ENCODE measurements at places on chromosomes 3 and 15.

- no peak for DNase-seq
Observed at GRCh38 chr3:58151637-58152036, 59.1 kb downstream of the DNASE1L3 start.

- no peak for DNase-seq
Observed at GRCh38 chr3:119125742-119126504, 20.0 kb upstream of the TEX55 start.

- DNase-seq = no peak
Observed at GRCh38 chr15:38398134-38398533, 55.8 kb upstream of the FAM98B start.

GRCh38 chr3:45639044-45639392 is 44.5 kb downstream of the LIMD1 start:
- no peak for DNase-seq

DNA sequence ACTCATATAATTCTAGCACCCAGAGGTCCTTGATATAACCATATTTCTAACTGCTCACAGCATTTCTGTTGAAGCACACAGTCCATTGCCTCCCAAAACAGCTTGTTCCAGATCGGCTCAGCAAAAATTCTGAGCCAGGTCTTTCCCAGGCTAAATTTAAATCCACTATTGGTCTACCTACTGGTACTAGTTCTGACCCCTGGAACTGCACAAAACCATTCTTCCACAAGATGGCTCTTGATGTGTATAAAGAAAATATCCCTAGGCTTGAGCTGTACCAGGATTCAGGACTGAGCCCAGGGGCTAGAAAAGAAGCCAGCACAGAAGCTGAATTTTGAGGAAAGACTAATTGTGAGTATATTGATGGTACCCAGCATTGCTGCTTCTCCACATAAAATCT is 75.4 kb upstream of the ABHD17C start:
- DNase-seq = no peak

GRCh38 chr15:38814891-38815290 is 250.3 kb upstream of the RASGRP1 start:
- no peak for DNase-seq

DNA sequence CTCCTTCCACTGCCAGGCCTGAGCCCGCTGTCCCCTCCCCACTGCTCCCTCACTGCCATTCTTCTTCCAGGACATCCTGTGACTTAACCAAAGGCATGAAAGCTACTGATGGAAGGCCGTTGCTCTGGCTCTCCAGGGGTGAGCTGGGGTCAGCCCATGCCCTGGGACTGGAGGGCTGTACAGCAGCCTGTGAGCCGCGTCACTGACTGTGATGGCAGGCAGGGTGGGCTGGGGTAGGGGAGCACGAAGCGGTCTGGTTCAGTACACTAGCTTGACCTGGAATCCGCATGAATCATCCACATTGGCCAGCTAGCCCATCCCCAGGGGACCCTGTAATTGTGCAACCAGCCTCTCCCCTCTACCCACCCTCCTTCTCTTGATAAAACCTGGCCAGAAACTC is 30.8 kb downstream of the CORO2B start:
- DNase-seq = no peak

DNA sequence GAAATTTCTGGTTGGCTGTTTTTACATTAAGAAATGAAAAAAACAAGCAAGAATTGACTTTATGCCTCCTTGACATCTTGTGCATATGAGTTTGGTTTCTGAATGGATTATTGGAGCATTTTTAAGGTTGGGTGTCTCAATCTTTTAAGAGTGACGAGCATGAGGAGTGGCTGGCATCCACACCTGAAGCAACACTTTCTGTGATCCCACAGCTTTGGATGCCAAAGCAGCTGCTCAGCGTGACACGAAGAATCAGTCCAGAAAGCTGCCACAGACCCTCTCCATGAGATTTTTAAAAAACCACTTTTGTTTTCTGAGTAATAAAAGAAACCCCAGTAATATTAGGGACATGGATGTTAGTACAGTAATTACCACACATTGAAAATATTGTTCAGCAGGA is 154.5 kb downstream of the KLF13 start:
- DNase-seq = no peak

- DNase-seq = no peak
Observed at GRCh38 chr3:29373131-29373680, 92.3 kb downstream of the RBMS3 start.

DNA sequence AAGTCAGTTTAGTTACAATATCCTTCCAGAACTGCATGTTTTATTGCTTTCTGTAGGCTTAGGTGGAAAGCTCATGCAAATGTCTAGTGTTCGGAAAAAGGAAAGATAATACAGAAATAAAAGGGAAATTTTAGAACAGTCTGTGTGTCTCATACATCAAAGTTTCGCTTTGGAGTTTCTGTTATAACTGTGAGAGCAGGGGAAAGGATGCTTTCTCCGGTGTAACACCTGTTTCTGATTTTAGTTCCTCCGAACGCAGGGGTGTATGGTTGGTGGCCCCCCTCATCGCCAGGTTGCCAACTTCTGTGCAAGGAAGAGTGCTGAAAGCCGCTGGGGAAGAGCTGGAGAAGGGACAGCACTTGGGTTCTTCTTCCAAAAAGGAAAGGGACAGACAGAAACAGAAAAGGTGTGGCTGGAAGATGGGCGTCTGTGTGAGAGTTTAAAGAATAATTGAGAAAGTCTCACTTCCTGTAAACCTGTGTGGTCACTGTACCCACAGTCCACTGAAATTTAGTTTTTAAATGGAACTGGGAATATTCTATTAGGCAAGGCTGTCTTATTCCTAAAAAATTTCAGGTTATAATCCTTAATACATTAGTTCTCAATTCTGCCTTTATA is 6.7 kb downstream of the P2RY12 start:
- no peak for DNase-seq

- DNase-seq = no peak
Observed at GRCh38 chr3:20752416-20752815, 566.4 kb upstream of the SGO1 start.

GRCh38 chr15:85289677-85290365 is 90.6 kb upstream of the AKAP13 start:
- DNase-seq = no peak

GRCh38 chr15:66196602-66197001 is 56.9 kb downstream of the MEGF11 start:
- DNase-seq = no peak

DNA sequence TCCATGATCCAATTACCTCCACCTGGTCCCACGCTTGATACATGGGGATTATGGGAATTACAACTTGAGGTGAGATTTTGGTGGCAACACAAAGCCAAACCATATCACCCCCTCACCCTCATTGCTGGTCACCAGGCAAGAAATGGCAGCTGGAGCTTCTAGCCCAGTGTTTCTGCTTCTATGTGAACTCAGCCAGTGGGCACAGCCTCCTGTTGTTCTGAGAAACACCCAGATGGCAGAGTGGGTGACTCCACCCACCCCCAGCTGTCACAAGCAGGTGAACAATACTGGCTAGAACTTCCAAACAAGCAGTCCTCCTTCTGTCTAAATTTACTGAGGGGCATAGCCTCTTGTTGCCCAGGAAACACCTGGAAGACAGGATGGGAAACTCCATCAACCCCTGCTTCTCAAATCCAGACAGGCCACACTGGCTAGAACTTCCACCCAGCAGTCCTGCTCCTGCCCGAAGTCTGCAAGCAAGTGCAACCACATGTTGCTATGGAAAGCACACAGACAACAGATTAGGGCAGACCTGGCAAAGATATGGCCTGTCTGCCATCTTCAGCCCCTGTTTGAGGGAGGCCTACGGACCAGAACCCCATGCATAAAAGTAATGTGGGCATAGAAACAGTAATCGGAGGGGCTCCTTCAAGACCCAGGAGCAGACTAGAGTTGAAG is 114.1 kb downstream of the DTWD1 start:
- DNase-seq = no peak

DNA sequence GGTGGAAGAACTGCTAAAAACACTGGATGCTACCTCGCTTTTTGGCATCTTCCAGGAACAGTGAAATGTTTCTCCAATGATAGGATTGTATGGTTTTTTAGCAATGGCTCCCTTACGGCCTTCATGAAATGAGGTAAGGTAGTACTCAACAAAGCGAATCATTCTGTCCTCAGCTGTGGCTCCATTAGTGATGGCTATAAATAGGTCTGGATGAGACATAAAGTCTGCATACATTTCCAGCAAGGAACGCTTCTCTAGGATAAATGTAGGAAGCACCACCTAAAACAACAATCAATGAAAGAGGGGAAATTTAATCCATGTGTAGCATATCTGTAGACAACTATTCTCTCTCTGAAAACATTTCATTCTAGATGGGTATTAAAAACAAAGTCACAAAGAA is 32.4 kb upstream of the SNX4 start:
- no peak for DNase-seq

DNA sequence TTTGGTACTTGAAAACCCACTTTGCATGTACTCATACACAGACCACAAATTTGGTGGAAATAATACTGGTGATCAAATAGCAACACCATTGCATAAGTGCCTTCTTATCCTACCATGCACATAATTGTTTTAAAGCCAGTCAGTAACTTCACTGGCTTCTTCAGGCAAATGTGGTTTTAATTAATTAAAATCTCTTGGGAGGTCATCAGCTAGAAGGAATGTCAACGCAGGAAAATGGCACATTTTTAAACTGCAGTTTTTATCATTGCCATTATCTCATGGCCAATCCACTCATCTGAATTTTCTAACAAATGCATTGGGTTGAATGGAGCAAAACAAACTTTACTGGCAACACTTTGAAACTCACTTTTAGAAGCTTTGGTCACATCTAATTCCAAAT is 105.7 kb upstream of the ZPLD1 start:
- DNase-seq = no peak

GRCh38 chr3:138200424-138200823 is 13.3 kb downstream of the ARMC8 start:
- no peak for DNase-seq

GRCh38 chr15:54374184-54374952 is 396.1 kb downstream of the UNC13C start:
- DNase-seq = no peak

GRCh38 chr3:141292356-141293058 is 60.9 kb downstream of the PXYLP1 start:
- no peak for DNase-seq

GRCh38 chr3:143151004-143151731 is 31.6 kb downstream of the CHST2 start:
- DNase-seq = no peak
